ENCODE measurements at places on chromosomes 1 and 21. TPM values are rescaled to one million over a fixed set of nuclear protein-coding genes. Genes with fewer than 3 reads are reported as not detected.

DNA sequence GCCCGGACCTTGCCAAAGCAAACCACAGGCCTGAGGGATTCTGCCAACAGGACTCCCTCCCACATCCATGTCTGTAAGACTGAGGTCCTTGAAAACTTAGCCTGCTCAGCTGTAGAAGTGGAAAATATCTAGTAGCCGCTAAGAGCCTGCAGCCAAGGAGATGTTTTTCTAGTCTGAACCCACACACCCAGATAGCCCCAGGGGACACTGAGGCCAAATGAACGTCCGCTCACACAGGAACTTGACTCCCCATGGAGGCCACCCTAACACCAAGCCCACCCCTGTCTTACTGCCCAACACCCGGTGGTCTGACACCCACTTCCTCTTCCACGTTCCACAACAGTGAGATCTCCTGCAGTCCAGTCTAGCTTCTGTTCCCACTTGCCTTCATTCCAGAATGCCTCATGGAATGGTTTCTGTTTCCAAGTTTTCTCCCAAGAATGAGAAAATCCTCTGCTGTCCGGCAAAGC lies 174.8 kb downstream of the PLPP3 start:
- no peak for DNase-seq

GRCh38 chr21:17658931-17659330 lies 46.2 kb upstream of the BTG3 start:
- no peak for DNase-seq

- DNase-seq = no peak
Measured at GRCh38 chr1:213492161-213493041, 441.4 kb downstream of the RPS6KC1 start.

The NADK gene
- total RNA-seq = 34.9 TPM

- DNase-seq = peak; percentile 100
Measured at GRCh38 chr1:162856260-162856659, 4.7 kb downstream of the CCDC190 start.

The CELA3A gene
- total RNA-seq = not detected

GRCh38 chr1:38785285-38786039 lies 74.1 kb downstream of the RRAGC start:
- no peak for DNase-seq

- no peak for DNase-seq
Measured at GRCh38 chr21:18443701-18444100, 40.1 kb upstream of the TMPRSS15 start.

The HTR6 gene
- not detected for total RNA-seq

DNA sequence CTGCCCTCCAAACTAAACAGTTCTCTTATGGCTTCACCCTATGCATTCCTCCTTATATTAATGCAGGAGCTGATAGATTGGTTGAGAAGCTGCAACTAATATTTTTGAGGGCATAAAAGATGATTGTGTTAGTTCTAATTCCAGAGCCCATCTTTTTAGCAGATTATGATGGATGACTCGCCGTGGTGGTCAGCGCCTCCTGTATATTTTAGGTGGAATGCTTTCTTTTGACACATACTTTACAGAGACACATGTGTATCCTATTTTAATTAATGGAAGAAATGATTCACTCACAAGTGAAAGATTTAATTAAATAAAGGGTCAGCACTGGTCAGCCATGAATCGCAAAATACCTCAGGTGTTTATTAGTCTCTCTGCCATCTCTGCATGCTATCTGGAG lies 120.7 kb downstream of the TM2D1 start:
- DNase-seq = no peak

The RHOC gene
- total RNA-seq = 1,250 TPM

The ATP6V1G3 gene
- not detected for total RNA-seq

- DNase-seq = no peak
Measured at GRCh38 chr1:206471415-206471801, 1.1 kb downstream of the IKBKE start.

- no peak for DNase-seq
Measured at GRCh38 chr1:23720256-23720995, 22.8 kb upstream of the ELOA start.

DNA sequence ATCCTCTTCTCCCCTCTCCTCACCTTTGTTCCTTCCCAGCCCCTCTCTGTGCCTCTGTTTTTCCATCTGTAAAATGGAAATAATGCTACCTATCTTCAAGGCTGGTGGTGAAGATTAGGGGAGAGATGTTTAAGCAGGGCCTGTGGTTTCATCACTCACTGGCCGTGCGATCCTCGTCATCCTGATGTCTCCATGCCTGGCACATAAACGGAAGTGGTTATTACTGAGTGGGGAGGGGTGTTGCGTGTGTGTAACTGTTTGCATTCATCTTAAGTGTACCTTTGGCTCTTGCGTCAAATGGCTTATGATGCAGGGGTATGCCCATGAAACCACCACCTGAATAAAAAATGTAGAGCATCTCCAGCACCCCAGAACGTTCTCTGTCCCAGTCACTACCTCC lies 17.2 kb upstream of the C1QA start:
- DNase-seq = no peak

The KRTAP10-2 gene
- total RNA-seq = not detected

The TMPRSS15 gene
- total RNA-seq = not detected

The IKBKE gene
- total RNA-seq = 13.6 TPM

GRCh38 chr1:38063616-38064015 lies 17.0 kb upstream of the POU3F1 start:
- no peak for DNase-seq

The G0S2 gene
- total RNA-seq = 67.4 TPM

DNA sequence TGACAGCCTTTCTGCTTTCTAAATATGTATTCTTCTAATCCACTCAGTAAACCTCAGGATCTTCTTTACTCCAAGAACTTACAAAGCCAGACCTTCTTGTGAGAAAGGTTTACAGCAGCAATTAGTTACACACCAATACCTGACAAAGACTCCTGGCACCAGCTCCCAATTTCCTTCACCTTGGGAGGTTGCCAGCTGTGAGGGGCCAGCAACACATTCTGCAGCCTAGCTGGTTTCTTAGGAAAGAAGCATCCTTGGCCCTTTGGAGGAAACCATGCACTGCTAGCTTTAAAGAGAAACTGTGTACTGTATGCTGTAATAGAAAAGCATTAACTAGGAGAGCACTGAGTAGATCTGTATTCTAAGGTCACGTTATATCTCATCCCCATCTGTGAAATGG lies 10.8 kb downstream of the FYB2 start:
- DNase-seq = no peak

DNA sequence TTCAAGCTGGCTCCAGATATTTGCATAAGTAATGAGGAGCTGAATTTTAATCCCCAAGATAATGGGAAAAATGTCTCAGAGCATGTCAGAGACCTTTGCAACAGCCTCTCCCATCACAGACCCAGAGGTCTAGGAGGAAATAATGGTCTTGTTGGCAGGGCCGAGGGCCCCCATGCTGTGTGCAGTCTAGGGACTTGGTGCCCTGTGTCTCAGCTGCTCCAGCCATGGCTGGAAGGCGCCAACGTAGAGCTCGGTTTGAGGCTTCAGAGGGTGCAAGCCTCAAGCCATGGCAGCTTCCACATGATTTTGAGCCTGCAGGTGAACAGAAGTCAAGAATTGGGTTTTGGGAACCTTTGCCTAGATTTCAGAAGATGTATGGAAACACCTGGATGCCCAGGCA lies 134.7 kb downstream of the LYPLAL1 start:
- DNase-seq = no peak

- DNase-seq = no peak
Measured at GRCh38 chr1:23296931-23297330, 47.2 kb downstream of the HNRNPR start.

DNA sequence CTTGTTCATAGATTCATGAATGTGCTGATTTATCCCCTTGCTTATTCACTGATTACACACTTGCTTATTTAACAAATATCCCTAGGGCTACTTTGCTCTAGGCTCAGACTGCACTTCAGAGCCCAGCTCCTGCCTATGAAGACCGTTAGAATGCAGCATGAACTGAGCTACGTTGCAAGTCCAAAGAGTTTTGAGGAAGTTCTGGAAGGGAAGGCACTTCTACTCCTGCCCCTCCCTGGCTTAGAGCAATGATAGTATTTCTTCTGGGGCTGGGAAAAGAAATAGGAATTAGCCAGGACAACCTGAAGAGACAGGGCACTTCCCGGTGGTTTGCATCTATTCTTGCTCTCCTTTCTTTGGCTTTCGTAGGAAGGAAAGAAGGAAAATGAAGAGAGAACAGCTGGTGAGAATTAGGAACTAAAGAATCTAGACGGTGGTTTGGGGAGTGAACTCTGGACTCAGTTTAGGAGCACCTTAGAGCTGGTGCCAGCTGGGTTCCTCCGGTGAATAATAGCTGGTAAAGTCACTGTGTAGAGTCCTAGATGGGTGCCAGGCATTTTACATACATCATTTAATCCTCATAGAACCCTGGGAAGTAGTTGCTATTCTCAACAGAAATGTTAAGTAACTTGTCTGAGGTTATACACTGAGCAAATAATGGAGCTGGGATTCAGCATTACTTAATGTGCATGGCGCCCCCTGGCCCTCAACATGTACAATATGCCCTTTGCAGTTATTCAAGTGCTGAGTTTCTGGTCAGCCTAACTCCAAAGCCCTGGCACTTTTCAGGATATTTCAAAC lies 65.9 kb downstream of the NDUFS5 start:
- peak; percentile 84 for DNase-seq

DNA sequence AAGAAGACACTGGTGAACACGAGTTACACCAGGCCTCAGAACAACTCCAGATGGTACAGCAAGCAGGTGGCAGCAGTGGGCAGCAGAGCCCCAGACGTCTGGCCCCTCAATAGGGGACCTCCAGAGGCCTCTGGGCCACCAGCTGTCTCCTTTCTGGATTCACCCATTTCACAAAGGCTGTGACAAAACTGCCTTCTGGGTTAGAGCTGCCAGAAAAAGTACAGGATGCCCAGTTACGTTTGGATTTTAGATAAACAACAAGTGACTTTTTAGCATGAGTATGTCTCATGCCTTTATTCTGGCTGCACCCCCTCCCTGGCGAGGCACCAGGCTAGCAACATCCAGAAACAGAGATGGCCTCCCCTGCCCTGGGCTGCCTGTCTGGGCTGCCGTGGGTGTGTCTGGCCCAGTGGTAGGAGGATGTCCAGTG lies 30.1 kb downstream of the ITPKB start:
- no peak for DNase-seq

DNA sequence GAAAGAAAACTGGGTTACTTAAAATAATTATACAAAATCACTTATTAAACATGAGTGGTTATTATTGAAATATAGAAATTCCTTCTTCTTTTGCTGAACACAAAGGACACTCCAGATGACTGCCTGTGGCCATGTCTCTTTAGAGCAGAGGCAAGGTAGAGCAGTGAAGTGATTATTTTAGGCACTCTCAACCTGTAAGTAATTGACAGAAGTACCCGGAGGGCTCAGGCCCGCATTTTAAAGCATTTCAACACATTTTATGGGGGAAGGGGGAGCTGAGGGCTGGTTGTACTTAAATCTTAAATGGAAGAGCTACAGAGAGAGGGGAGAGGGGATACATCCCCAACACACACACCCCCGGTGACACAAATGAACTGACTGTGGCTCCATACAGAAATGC lies 10.2 kb downstream of the OSCP1 start:
- DNase-seq = peak; percentile 27

The A3GALT2 gene
- total RNA-seq = not detected

DNA sequence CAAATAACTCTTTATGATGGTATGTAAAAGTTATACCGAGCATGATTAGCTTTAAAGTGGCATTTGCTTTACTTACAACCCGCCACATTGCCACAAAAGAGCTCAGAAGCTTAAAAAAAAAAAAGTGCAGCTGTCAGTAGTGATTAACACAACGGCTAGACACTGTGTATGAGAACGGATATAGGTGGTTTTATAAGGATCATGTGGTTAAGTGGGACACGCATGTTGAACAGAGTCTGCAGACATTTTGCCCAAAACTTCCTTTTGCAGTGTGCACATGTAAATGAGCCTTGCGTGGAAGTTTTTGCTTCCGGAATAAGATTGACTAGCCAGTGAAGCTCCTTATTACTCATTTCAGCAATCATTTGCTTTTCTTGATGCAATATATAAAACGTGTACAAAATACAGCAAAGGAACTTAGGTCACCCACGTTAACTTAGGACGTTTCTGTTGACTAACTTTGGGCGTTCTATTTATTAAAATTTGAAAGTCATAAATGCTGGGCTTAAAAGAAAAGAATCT lies 58.7 kb upstream of the RGS1 start:
- DNase-seq = peak; percentile 67

GRCh38 chr1:112325504-112325903 lies 70.5 kb upstream of the CTTNBP2NL start:
- no peak for DNase-seq

DNA sequence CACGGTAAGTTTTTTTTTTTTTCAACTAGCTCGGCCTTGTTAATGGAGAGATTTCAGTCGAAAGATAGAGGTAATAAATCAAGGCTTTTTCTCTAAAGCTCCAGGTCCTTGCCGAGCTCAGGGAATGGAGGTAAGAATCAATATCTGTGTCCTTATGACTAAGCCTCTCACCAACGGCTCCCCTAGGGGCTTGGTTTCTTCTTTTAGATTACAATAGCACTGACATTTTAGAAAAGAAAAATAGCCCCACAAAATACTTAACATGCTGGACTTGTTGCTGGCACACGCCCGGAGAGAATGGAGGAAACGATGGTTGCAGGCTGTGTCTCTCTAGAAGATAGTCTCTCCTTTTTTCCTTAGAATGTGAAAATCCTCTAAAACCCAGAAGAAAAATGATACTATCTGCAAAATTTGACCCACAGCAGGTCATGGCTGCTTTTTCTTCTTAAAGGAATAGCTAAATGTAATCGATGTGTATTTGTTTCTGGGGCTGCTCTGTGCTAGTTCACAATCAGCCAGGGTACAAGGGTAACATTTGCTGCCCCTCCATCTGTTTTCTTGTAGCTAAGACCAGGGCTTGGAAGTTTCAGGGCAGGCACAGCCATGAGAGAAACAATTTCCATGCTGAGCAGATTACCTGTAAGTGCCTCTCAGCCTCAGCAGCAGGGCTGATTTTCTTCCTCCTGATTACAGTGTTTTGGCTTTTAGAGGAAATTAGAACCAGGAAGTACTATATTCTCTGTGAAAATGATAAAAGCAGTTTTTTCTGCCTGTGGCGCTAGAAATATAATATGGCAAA lies 86.2 kb upstream of the GNG12 start:
- no peak for DNase-seq

The LYPLA2 gene
- 111 TPM for total RNA-seq

- peak; percentile 69 for DNase-seq
Measured at GRCh38 chr1:34162852-34163766, 1.9 kb downstream of the CSMD2 start.

- no peak for DNase-seq
Measured at GRCh38 chr1:110785055-110785454, 87.9 kb upstream of the CD53 start.

- no peak for DNase-seq
Measured at GRCh38 chr21:43279578-43279894, 110.7 kb downstream of the CRYAA start.

GRCh38 chr21:15768045-15768601 lies 38.3 kb downstream of the USP25 start:
- DNase-seq = no peak

Data from renal cortical epithelial cell (primary cell).